ENCODE measurements at places on chromosomes 3 and 15.

- DNase-seq, result no peak
Measured at GRCh38 chr3:46089237-46090011, 62.1 kb upstream of the XCR1 start.

GRCh38 chr3:24709956-24710355 is 215.3 kb upstream of the THRB start:
- DNase-seq, result no peak

DNA sequence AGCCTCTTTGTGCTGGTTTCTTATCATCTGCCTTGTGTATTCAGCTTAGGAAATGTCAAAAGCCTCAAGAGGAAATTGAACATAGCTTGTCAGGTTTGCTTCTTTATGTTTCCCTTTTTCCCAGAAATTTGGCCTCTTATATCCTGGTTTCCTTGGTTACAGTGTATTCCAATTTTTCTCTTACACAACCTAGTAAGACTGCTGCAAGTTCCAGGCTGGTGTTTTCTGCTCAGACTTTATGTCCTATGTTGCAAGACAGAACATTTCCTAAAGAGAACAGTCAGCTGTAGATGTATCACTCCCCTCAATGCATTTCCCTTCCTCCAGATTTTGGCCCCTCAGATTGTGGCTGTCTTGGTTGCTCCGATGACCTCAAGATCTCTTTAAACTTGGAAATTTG is 102.5 kb downstream of the SH3GL3 start:
- no peak for DNase-seq

GRCh38 chr15:59372352-59373211 is at the start of gene MYO1E:
TSS of gene MYO1E (minus strand) at chr15:59372871. CDS start at chr15:59372500, 371 bp downstream.
- DNase-seq, result peak; percentile 97

DNA sequence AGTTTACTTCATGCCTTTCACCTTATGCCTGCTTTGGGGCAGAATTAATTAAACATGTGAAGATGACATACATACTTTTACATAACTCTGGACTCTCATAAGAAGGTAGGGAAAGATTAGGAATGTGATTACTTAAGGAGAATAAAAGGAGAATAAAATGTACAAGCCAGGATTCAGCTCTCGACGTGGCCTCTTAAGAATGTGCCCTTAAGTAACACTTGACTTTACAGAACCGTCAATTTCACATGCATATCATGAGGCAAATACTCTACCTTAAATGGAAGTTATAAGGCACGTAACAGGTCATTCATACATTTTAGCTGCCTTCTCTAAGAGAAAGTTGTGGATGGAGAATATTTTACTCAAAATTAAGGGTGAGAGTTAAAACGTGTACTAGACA is 263.7 kb upstream of the LMCD1 start:
- no peak for DNase-seq

DNA sequence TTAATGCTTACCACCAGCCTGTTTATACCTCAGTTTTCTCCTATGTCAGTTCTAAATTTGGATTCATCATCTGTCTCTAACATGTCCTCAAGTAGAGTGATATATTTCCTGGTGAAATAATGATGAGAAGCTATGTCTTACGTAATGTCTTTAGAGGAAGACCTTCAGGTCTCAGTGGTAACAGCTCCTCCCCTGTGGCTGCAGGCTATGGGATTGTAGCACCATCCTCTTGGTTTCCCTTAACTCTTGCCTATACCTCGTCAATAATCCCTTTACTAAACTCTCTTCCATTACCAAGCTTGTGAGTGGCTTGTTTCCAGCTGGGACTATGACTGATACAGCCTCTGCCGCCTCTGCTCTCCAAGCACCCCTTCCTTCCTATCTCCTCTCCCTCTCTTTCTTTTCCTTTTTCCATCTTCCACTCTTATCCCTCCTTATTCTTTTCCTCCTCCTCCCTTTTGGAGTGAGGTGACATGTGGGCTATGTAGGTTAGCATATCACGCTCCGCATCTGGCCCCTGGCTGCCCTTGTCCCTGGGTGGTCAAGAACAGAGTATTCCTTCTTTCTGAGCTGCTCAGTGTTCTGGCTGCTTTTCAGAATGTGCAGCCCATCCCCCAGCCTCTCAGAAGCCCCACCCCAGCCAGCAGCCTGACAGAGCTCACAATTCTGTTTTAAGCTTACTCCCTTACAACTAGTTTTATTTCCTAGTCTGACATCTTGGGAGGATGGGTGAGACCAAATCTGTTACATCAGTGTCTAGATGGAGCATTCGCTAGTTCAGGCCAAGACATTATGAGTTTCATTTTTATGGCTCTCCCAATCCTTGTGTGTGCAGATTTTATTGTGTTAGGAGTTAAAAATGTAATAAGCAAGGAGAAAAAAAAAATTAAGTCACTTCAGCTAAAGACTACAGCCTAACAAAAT is 75.0 kb upstream of the RNU6-1 start:
- no peak for DNase-seq

- peak; percentile 71 for DNase-seq
Measured at GRCh38 chr15:71114887-71115566, at the start of gene THSD4. TSS of gene THSD4 (plus strand) at chr15:71115471.
